ENCODE measurements at places on chromosomes 2 and 18. TPM values are rescaled to one million over a fixed set of nuclear protein-coding genes. Genes with fewer than 3 reads are reported as not detected.

- DNase-seq, result no peak
Measured at GRCh38 chr18:12939162-12939561, 8.6 kb upstream of the SEH1L start.

- DNase-seq, result no peak
Measured at GRCh38 chr2:176324862-176325261, 55.6 kb downstream of the MTX2 start.

FBXO36 gene
- 10.2 TPM for total RNA-seq

- DNase-seq, result no peak
Measured at GRCh38 chr18:44025421-44025820, 655.3 kb upstream of the SETBP1 start.

- no peak for DNase-seq
Measured at GRCh38 chr2:157441072-157441454, 2.8 kb downstream of the CYTIP start.

MATN3 gene
- total RNA-seq, result 3.6 TPM

DNA sequence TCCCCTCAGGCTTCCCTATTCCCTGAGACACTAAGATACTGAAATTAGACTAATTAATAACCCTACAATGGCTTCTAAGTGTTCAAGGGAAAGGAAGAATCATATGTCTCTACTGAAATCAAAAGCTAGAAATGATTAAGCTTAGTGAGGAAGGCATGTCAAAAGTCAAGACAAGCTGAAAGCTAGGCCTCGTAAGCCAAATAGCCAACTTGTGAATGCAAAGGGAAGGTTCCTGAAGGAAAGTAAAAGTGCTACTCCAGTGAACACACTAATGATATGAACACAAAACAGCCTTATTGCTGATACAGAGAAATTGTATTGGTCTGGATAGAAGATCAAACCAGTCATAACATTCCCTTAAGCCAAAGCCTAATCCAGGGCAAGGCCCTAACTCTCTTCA, 10.0 kb downstream of the ZC3H8 start:
- DNase-seq, result no peak

NAT8 gene
- not detected for total RNA-seq

DNA sequence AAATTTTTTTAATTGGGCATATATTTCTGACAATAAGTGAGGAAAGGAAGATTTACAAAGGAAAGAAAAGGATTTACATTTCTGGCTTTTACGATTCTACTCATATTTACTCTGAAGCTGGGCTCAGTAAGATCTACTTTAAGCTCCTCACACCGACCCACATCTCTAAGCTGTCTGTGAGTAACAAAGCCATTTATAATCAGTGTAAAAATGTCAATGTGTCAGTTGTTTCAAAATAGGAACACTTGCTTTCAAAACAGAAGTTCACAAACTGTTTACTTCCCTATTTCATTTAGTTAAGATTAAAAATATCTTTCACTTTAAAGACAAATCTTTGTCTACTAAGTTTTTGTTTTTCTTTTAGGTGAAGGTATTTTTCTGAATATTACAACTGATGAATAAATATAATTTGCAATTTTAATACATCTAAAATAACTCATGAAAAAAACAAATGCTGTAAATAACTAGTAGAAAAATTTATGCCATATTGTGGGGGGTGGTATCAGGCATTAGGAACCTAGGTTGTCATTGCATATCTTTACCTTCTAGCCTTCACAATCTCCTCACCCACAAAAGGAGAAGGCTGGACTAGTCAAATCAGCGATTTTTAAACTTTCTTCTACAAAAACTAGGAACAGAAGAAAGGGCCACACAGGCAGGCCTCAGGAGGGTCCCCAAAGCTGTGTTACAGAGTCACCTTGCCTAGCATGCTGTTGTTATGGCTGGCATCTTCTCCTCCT, 64.5 kb downstream of the TMEM131 start:
- no peak for DNase-seq

- no peak for DNase-seq
Measured at GRCh38 chr2:46431481-46432235, 47.7 kb upstream of the TMEM247 start.

ZNF532 gene
- 71.6 TPM for total RNA-seq

FRZB gene
- total RNA-seq, result 1.5 TPM

SCN3A gene
- not detected for total RNA-seq

NEU2 gene
- total RNA-seq, result not detected

DNA sequence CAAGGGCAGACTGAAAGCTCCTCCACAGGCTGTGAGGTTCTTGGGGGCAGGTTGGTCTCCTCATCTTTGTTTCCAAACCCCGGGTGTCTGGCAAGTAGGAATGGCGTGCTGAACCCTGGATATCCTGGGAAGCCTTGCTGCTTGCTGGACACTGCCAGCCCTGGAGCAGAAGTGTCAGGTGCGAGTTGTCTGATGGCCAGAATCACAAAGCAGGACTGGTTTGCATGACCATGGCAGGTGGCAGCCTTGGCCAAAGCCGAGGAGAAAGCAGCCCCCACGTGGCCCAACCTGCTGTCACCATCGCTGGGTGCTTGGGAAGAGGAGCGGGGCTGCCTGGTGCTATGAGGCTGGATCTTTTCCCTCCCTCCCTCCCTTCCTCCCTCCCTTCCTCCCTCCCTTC, 309.5 kb upstream of the HS6ST1 start:
- DNase-seq, result no peak

DNA sequence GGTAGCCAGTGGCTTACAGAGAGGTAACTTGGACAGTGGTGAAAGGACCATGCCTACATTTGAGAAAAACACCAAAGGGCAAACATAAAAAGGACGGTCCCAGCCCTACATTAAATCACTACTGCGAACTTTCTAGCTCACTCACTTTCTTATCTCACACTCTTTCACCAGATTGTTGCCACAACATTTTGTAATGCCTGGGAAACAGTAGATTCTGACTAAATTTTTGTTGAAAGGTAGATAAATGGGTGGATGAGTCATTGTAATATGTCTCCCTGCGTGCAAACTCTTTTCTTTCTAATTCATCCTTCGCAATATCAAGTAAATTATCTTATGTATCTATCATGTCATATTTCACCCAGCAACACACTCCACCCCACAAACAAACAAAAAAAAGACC, 192.2 kb downstream of the IRS1 start:
- DNase-seq, result no peak

DNA sequence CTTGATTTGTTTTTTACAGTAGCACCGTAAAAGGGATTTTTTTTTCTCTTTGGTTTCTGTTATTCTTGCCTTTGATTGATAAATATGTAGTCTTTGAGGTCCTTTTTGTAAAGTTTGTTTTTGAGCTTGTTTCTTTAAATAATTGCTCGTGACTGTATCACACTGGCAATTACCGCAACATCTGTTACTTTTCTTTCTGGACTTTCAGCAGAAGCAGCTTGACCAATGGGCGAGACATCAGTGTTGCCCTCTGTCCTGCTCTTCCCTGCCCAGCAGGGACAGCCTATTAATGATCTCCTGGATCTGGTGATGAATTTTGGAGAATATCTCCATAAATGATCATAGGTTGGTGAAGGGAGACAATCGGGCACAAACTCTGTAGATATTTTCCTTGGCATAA, 74.9 kb downstream of the TDRD15 start:
- no peak for DNase-seq

- no peak for DNase-seq
Measured at GRCh38 chr2:38187541-38188011, 111.6 kb upstream of the CYP1B1 start.

DNA sequence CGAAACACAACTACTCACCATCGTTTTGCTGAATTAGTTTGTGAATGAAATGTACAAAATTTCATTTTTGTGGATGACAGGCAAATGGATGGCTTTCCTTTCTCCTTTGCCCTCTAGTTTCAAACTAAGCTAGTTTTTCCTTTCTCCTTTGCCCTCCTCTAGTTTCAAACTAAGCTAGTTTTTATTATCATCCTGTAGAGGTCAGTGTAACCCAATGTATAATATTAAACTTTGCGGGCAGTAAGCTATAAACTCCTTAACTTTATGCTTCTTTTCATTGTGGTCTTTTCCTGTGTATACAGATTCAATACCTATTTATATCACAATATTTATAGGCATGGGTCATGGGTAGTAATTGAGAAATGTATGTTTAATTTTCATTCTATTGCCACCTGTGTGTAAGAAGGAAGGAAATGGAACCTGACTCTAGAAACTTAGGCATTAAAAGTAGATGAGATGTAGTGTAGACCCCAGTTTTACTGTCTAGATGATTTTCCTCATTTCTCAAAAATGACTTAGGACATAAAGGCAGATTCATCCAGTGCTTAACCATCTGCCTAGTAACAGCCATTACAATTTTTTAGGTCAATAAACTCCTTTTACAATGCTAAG, 58.1 kb downstream of the MAP3K19 start:
- DNase-seq, result peak; percentile 39

SERPINB7 gene
- not detected for total RNA-seq

GRCh38 chr2:144230448-144231085, 289.4 kb downstream of the ZEB2 start:
- DNase-seq, result no peak

ACTG2 gene
- total RNA-seq, result not detected

EIPR1 gene
- total RNA-seq, result 52.6 TPM

- DNase-seq, result peak; percentile 91
Measured at GRCh38 chr2:98346311-98347236, at the start of gene CNGA3. TSS of gene CNGA3 (plus strand) at chr2:98346456. CDS start at chr2:98369976, 23,520 bp downstream.

DNA sequence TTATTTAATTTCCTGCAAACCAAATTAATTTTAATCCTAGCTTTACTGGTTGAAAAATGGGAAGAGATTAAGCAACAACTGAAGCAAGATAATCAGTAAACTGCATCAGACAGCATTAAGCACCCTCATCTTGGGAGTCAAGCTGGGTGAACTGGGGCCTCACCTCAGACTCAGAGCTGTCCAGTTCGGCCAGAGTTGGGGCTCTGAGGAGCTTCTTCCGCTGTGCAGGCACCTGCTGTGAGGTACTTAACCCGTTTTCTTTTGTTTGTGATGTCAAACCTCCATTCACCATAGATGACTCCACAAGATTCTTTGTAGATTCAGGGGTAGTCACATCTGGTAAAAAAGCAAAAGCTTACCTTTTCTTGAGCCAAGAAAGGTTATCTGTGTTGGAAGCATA, 71.8 kb downstream of the PRELID3A start:
- DNase-seq, result no peak

TOGARAM2 gene
- total RNA-seq, result 0.18 TPM

DNA sequence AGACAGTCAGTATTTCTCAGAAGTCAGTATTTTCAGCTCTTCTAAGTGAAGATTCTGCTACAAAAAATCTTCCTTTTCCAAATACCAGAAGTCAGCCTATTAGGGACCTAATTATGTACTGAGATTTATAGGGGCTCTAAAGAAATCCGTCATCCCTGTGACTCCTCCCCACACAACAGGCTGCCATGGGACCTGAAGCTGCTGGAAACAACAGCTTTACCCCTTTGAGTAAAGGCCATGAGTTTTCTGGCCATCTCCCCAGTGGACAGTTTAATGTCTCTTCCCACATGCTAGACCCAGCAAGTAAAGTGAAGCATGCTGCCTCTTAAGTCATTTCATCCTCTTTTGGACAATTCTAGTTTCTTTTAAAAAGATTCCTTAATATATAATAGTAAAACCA, 255.7 kb upstream of the ACVR2A start:
- no peak for DNase-seq

GRCh38 chr2:149075853-149076252, 37.4 kb downstream of the LYPD6B start:
- DNase-seq, result no peak

SPEG gene
- total RNA-seq, result 25.3 TPM

DNA sequence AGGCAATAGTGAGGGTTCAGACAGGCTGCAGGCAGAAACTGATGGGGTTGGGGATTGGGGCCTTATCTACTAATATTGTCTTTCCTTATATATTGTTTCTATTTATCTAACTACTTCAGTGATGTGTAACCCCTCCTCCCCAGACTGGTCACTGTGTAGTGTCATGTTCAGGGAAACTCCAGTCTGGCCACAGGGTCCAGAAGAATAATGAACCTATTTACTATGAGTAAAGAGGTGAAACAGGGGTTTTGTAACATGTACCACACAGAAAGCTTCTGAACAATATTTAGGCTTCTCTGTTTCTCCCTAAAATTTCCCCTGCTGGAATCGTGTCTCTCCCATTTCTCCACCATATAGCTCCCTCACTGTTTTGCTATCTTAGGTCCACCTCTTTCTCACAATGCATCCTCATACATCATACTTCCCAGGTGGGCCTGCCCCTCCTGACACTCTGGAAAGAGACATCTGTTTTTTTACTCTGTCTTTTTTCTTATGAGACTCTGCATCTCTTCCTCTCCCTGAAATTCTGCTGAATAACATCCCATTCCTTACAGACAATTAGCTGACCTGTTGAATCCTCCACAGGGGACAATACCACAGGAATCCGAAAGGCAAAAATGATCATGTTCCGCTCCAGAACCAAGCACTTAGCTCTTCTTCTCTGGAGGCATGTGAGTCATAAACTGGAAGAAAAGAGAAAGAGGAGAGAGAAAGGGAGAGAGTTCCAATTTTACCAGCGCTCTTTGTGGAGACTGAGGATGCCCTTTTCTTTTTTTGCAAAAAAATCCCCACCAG, 154.8 kb downstream of the ZEB2 start:
- DNase-seq, result no peak

- DNase-seq, result no peak
Measured at GRCh38 chr18:77201506-77201905, 48.1 kb upstream of the GALR1 start.

C1QL2 gene
- total RNA-seq, result 0.28 TPM

FSHR gene
- total RNA-seq, result not detected

DNA sequence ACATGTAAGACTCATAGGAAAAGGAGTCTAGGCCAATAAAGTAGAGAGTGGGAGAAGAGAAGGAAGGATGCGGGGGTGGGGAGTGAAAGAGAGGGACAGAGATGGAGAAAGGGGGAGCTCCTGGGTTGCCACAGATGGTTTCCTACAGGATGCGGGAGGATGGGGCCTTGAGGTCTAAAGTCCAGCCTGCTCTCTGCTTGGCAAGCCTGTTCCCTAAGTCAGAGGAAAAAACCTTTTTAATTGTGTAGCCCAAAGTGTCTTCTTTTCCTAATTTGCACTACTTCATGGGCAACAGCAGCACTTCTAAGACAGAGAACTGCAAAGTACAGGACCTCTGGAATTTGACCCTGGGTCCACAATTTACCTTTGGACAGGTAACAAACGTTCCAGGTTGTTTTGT, 1.4 kb upstream of the FAM110C start:
- peak; percentile 53 for DNase-seq

- no peak for DNase-seq
Measured at GRCh38 chr2:236348976-236349375, 84.8 kb upstream of the ASB18 start.

LIMS4 gene
- 0.07 TPM for total RNA-seq

ABCB11 gene
- 0.66 TPM for total RNA-seq

IL36A gene
- total RNA-seq, result not detected

GRCh38 chr18:76314496-76314895, 180.5 kb downstream of the ZNF516 start:
- DNase-seq, result no peak

- no peak for DNase-seq
Measured at GRCh38 chr2:45210462-45211195, 201.4 kb upstream of the SIX2 start.
